ENCODE measurements at places on chromosomes 7 and 10.

- DNase-seq: no peak
Measured at GRCh38 chr10:122445904-122446303, 8.5 kb upstream of the ARMS2 start.

DNA sequence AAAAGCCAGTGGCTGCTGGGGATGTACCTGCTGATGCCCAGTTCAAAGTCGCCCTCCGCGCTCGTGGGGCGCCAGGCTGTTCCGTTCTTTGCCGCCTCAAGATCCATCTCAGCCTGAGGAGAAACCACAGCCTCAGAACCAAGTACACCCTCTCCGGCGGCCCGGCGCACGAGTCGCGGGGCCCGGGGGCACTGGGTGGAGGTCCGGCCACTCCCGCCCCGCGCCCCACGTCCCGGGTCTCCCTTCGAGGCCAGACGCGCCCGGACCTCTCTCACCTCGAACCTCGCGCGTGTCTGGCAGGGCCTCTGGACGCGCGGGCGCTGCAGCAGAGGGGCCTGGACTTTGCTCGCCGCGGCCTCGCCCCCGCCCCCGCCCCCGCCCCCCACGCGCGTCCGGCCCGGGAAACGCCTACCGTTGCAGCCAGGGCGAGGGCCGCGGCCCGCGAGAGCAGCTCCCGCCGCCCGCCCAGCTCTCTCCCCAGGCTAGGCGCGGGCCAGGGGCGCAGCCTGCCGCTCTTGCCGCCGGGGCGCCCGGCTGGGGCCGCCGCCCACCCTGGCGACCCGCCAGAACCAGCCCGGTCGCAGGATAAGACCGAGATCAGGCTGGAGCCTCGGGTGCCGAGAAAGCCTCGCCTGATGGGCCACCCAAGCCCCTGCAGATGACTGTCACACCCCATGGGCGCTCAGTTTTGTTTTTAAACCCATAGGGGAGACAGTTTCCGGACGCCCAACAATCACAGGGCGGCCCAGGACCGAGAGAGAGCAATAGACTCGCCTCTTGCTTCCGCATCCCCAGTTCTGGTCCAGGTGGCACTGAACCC is at the start of gene ABCB4:
Gene ABCB4 (minus strand): TSS at position 322 of the 820 bp plus-strand sequence. CDS start 215 bp downstream, at position 107.
- no peak for DNase-seq

DNA sequence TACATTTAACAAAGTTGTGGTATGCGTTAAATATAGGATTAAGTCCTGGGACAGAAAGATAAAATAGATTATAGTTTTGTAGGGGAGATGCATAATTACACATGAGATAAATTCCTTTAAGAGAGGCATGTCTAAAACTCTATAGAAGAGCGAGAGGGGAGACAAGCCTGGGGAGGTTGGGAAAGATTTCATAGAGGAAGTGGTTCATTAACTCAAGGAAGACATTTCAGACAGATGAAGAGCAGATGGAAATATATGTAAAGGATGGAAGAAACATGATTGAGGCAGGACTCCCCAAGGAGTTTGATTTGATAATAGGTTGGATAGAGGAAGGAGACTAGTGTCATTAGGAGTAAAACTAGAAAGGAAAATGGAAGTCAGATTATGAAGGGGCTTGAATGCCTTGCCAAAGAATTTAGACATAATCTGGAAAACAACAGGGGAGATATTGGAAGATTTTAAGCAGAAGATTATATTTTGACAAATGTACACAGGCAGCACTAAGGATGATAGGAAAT is 96.1 kb downstream of the PHTF2 start:
- DNase-seq: no peak

- peak; percentile 59 for DNase-seq
Measured at GRCh38 chr10:29734962-29735627, 100.3 kb upstream of the SVIL start.

DNA sequence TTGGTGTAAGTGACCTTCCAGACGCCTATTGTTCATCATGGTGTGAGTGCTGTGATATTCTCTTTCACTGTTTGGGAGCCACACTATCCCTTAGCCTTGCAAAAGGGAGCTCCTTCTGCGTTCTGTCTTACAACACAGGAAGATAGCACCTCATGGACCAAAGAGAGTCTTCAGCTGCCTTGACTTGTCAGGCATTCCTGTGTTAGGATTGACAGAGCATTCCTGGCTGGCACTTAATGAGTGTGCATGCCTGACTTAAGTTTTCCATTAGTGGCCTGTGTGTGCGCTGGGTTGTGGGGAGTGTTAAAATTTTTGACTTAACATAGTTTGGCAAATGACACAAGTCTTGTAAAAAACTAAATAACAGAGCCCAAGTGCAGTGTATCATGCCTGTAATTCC is 21.9 kb upstream of the MSRB2 start:
- DNase-seq: no peak

- no peak for DNase-seq
Measured at GRCh38 chr7:129332254-129333035, 101.8 kb upstream of the STRIP2 start.

- DNase-seq: no peak
Measured at GRCh38 chr7:33916357-33917081, 11.2 kb downstream of the BMPER start.

DNA sequence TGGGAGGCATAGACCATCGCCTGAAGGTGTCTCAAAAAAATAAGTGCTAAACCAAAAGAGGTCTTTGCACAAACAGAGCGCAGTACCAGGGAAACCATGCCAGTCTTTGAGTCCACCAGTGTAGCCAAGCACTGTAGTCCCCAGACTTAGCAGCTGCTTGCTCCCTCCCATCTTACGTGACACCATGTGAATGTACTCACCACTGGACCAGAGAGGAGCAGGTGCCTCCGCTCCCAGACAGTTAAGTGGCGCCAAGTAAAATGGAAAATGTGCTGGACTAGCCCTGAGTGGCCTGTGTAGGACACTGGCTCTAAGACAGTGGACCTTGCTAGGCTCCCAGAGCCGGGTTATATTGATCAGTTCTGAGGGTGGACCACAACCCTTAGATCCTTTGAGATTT is 47.7 kb upstream of the PLEKHA1 start:
- DNase-seq: no peak

- no peak for DNase-seq
Measured at GRCh38 chr7:82598958-82599357, 155.4 kb upstream of the CACNA2D1 start.

DNA sequence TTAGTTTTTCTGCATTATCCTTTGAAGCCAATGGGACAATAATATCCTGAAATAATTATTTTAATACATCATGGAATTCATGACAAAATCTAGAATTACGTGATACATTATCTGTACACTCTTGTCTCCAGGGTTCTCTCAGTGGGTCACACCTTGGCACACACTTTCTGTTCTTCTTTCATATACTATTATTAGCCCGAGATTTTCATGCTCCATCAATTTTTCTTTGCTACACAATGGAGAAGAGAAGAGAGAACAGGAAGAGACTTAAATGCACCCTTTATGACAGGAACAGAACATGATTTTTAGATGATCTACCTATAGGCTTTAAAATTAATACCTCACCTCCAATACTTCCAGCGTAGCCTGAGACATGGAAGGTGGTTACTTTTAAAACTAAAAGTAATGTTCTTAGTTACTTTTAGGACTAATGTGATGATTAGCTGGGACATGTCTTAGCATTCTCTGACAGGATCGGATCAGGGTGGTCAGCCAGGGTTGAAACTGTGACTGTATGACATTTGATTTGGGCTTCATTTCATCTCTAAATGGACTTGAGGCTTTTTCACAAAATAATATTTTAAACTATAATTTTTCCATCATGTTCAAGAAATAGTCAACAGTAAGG is 148.2 kb upstream of the WNT16 start:
- no peak for DNase-seq

- no peak for DNase-seq
Measured at GRCh38 chr7:97043281-97043680, 18.6 kb upstream of the DLX5 start.

DNA sequence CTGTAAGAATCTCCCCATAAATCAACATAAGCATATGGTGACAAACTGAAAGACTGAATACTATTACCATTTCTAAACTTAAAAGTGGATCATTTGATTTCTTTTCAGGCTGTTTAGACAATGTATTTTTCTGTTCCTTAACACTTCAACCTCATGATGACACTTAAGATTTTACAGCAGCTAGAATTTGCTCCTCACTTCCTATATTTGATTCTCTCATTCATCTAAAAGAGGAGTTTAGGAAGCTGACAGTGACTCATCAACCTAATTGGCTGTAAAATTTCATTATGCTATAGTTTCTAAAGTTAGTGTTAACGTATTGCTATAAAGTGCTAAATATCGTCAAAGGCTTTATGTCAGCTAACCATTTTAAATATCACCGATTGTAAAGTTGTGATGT is 478.7 kb downstream of the GRM8 start:
- DNase-seq: no peak

DNA sequence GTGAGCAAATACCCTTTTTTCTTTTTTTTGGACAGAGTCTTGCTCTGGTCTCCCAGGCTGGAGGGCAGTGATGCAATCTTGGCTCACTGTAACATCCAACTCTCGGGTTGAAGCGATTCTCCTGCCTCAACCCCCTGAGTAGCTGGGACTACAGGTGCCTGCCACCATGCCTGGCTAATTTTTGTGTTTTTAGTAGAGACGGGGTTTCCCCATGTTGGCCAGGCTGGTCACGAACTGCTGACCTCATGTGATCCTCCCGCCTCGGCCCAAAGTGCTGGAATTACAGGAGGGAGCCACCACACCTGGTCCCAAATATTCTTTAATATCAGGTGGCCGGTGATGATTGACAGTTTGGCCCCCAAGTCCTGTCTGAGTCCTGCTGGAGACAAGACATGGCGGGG is 6.6 kb downstream of the LAT2 start:
- DNase-seq: no peak

DNA sequence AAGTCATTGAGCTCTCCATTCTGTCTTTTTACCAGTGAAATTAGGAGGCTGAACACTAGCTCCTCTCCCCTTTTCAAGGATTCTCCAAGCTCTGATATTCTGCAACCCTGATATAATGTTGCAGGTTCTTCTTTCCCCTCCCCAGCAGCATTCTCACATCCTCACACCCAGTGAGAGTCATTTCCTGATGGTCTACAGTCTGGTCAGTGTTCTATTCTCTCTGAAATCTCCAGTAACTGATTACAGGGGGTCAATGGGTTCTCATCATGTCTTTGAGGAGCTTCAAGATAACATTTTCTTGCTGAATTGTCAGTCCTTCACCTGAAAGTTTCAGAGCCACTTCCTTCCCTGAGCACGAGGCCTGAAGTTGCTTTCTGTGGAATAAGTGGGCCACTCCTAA is 299.4 kb downstream of the PTEN start:
- DNase-seq: no peak

GRCh38 chr7:80505900-80506500 is 5.9 kb downstream of the GNAT3 start:
- no peak for DNase-seq

DNA sequence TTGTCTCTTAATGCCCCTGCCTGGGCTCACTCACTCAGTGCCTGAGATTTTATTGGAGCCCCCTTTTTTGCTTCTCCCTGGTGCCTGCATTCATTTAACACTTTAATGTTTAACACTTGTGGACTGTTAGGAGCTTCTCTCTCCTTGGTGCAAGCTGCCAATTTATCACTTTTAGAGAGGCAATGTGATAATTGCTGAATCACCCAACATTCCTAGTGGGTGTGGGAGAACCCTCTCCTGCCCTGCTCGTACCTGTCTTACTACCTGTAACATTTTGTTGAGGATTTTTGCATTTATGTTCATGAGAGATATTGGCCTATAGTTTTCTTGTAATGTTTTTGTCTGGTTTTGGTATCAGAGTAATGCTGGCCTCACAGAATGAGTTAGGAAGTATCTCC is 13.2 kb downstream of the STAM start:
- DNase-seq: no peak

DNA sequence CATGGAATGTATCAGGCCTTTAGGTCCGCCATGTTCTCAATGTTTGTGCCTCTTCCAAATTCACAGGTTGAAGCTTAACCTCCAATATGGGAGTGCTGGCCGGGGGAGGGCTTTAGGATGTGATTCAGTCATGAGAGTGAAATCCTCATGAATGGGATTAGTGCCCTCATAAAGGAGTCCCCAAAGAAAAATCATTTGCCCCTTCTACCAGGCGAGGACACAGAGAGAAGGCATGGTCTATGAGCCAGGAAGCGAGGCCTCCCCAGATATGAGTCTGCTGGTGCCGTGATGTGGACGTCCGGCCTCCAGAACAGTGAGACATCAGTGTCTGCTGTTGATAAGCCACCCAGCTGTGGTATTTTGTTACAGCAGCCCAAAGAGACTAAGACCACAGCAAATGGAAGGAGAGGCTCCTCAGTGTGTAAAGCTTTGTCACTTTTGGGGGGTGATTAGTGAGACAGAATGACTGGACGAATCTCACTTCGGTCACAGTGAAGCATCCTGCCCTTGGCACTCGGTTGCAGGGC is 231.3 kb upstream of the KLF6 start:
- DNase-seq: no peak

GRCh38 chr7:119270045-119270464 is 1002.9 kb upstream of the KCND2 start:
- DNase-seq: peak; percentile 84

DNA sequence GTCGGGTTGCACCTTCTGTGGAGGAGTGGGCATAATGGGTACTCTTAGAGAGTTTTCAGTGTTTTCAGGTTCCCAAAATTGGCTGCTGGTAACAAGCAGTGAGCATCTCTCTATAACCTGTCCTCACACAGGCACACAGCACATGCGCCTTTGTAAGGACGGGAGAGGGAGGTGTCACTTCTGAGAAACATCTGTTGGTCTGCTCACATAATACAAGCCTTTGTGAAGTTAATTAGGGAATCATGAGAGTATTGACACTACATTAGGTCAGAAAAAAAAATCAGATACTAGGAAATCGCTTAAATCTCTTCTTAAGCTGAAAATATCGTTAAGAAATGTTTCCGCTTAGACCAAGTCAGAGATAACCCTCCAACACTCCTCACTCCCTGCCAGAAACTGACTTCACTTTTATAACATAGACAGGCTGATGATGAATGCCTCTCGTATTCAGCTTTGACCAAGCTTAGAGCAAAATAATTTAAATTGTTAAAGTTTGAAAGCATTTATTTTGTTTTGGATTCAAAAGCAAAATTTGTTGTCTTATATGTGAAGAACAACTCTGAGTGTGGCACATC is 769.7 kb downstream of the TNS3 start:
- no peak for DNase-seq

GRCh38 chr10:96230527-96230926 is 40.8 kb downstream of the BLNK start:
- DNase-seq: no peak

DNA sequence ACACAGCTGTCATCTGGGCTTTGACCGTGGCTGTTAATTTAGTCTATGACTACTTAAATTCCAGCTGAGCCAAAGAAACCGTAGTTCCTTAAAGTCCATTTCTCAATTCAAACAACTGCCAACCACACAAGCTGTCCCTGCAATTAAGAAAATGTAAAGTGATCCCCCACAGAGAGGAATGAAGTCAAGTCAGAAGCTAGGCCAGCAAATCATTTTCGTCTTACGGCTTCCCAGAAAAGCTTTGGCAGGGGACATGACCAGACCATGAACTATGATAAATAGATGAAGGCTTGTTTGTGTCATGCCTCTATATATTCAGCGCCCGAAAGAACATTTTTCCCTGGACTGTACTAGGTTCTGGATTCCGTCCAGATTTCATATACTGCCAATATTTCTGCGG is 54.6 kb downstream of the HACD1 start:
- DNase-seq: no peak

GRCh38 chr7:125090596-125090995 is 161.0 kb upstream of the POT1 start:
- DNase-seq: no peak

- peak; percentile 95 for DNase-seq
Measured at GRCh38 chr10:62456611-62457101, 82.5 kb downstream of the ZNF365 start.

Data from MM.1S (cell line).